Endothelial cell of umbilical vein (primary cell): ENCODE measurements at places on chromosomes 6 and 20. TPM values are rescaled to one million over a fixed set of nuclear protein-coding genes. Genes with fewer than 3 reads are reported as not detected.

The DEF6 gene
- polyA plus RNA-seq = 0.43 and 0.59 TPM in 2 replicates

The SYCP2L gene
- not detected in 2 replicates for polyA plus RNA-seq

The SEMG1 gene
- not detected in 2 replicates for polyA plus RNA-seq

The HCK gene
- not detected in 2 replicates for polyA plus RNA-seq

The SNRPB gene
- 340 and 357 TPM in 2 replicates for polyA plus RNA-seq

The ZNF334 gene
- polyA plus RNA-seq = 0.03 and 0.08 TPM in 2 replicates

The PIGU gene
- 81.8 and 82.2 TPM in 2 replicates for polyA plus RNA-seq

The SALL4 gene
- 0.67 and 1.3 TPM in 2 replicates for polyA plus RNA-seq

The SYNDIG1 gene
- not detected in 2 replicates for polyA plus RNA-seq

The VSX1 gene
- polyA plus RNA-seq = not detected in 2 replicates

DNA sequence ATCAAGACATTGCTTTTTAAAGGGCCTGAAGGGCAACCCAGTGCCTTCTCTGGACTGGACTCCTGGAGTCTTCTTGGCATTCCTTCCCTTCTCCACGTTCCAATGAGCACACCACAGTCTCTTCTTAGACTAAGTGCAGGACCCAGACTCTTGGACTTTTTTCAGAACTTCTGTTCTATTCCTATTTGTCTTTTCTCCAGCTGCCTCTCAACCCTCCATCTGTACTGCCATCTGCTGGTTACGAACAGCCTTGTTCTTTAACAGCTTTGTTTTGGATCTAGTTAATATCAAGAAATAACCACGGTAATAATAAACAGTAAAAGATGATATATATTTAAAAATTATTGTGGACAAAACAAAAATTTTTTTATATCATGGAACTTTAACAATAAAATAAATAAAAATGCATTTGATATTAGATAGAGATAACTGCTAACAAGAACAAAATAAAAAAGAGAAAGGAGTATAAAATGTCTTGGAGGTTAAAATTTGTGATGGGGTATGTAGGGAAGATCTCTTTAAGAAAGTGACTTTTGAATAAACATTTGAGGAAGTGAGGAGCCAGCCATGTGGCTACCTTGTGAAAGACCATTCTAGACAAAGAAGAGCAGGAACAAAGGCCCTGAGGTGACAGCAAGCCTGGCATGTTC lies 105.1 kb upstream of the HCRTR2 start:
- H3K27me3 ChIP-seq = no peaks in the 10 kb centered on the region
- H3K4me3 ChIP-seq = no peak overlapping the region
- H3K36me3 ChIP-seq = no peaks in the 10 kb centered on the region
- H3K27ac ChIP-seq = no peak overlapping the region

DNA sequence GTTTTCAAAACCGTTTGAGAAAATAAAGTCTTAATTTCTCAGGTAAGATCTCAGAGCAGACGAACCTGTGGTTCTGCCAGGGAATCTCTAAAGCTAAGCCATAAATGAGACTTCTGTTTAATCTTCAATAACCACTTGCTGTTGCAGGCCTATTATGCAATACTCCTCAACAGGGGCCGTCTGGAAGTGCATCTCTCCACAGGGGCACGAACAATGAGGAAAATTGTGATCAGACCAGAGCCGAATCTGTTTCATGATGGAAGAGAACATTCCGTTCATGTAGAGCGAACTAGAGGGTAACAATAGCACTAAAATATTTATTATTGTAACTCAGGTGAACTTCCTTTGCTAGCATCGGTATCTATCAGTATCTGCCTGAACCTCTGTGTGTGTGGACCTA lies 223.7 kb downstream of the ARHGAP18 start:
- peaks cover 23% of the 10 kb centered on the region for H3K4me1 ChIP-seq
- no peak overlapping the region for H3K27ac ChIP-seq
- no peaks in the 10 kb centered on the region for H3K36me3 ChIP-seq
- no peak for DNase-seq
- no peaks in the 10 kb centered on the region for H3K27me3 ChIP-seq

GRCh38 chr6:25519856-25520255 lies 132.2 kb upstream of the SCGN start:
- no peaks in the 10 kb centered on the region for H3K36me3 ChIP-seq
- no peak for DNase-seq
- no peaks in the 10 kb centered on the region for H3K27me3 ChIP-seq
- no peaks in the 10 kb centered on the region for H3K4me1 ChIP-seq
- no peak overlapping the region for H3K27ac ChIP-seq
- H3K4me3 ChIP-seq = no peak overlapping the region

DNA sequence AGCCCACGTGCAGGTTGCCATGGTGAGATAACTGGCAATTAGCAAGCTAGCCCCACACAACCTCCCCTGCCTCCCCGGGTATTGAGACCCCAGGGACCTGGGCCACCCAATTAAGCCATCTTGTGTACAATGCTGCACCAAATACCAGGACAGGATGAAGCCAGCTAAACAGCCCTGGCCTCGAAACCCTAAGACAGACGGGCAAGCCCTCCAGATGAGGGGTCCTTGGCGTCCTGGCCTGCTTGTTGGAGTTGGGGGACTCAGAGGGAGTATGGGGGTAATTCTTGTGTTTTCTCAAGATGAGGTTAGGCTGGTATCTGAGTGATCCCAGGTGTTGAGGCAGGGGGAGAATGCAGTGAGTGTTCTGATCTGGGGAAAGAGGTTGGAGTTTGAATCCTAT lies 8.8 kb upstream of the MAPRE1 start:
- no peaks in the 10 kb centered on the region for H3K27me3 ChIP-seq
- DNase-seq = no peak
- no peak overlapping the region for H3K27ac ChIP-seq
- H3K4me1 ChIP-seq = no peaks in the 10 kb centered on the region

DNA sequence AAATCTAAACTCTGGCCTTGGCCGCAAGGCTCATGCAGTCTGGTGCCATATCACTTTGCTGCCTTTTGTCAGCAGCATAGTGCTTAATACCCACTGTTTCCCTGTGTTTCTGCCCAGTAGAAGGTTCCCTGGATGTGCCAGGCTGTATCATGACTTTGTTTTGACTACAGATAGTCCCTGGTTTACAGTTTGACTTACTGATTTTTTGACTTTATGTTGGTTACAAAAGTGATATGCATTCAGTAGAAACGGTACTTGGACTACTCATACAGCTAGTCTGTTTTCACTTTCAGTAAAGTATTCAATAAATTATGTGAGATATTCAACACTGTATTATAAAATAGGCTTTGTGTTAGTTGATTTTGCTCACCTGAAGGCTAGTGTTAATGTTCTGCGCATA lies 19.0 kb downstream of the RALY start:
- peaks cover 3% of the 10 kb centered on the region for H3K4me1 ChIP-seq
- no peak for DNase-seq
- no peaks in the 10 kb centered on the region for H3K36me3 ChIP-seq
- no peak overlapping the region for H3K27ac ChIP-seq
- H3K4me3 ChIP-seq = no peak overlapping the region

- peaks cover 21% of the 10 kb centered on the region for H3K4me1 ChIP-seq
- no peaks in the 10 kb centered on the region for H3K27me3 ChIP-seq
- peak overlapping the region; percentile 74 for H3K27ac ChIP-seq
- H3K36me3 ChIP-seq = peaks cover 24% of the 10 kb centered on the region
- no peak overlapping the region for H3K4me3 ChIP-seq
Measured at GRCh38 chr6:157316871-157317814, 6.2 kb downstream of the TMEM242 start.

DNA sequence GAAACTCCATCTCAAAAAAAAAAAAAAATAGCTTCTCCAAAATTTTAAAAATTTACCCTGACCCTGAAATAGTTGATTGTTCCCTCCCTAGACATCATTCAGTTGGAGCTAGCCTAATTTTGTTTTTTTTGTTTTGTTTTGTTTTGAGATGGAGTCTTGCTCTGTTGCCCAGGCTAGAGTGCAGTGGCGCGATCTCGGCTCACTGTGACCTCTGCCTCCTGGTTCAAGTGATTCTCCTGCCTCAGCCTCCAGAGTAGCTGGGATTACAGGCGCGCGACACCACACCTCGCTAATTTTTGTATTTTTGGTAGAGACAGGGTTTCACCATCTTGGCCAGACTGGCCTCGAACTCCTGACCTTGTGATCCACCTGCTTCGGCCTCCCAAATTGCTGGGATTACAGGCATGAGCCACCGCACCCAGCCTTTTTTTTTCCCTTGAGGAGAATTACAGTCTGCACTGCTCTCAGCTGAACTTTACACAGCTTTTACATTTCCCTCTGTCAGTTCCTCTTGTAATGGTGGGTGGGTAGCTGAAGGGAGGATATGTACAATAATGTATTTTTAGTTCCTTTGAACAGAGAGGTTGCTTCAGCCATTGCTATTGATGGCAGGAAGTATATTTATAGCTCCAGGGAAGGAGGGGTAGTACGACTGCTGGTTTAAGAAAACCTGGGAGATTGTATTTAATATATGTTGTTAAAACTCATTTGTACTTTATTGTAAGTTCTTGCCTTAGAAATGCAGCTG lies 27.7 kb downstream of the PTPRA start:
- H3K36me3 ChIP-seq = no peaks in the 10 kb centered on the region
- H3K4me3 ChIP-seq = no peak overlapping the region
- no peak overlapping the region for H3K27ac ChIP-seq
- H3K27me3 ChIP-seq = no peaks in the 10 kb centered on the region

- H3K4me3 ChIP-seq = no peak overlapping the region
- H3K27me3 ChIP-seq = no peaks in the 10 kb centered on the region
- H3K27ac ChIP-seq = no peak overlapping the region
- H3K36me3 ChIP-seq = no peaks in the 10 kb centered on the region
Measured at GRCh38 chr6:163897669-163898068, 483.2 kb downstream of the QKI start.

- no peak overlapping the region for H3K4me3 ChIP-seq
- no peak overlapping the region for H3K27ac ChIP-seq
- H3K36me3 ChIP-seq = peaks cover 3% of the 10 kb centered on the region
- no peaks in the 10 kb centered on the region for H3K27me3 ChIP-seq
Measured at GRCh38 chr6:155129744-155130143, 134.1 kb upstream of the CLDN20 start.

GRCh38 chr6:22600059-22600458 lies 30.7 kb downstream of the HDGFL1 start:
- no peaks in the 10 kb centered on the region for H3K4me1 ChIP-seq
- no peaks in the 10 kb centered on the region for H3K36me3 ChIP-seq
- H3K4me3 ChIP-seq = no peak overlapping the region
- no peaks in the 10 kb centered on the region for H3K27me3 ChIP-seq

DNA sequence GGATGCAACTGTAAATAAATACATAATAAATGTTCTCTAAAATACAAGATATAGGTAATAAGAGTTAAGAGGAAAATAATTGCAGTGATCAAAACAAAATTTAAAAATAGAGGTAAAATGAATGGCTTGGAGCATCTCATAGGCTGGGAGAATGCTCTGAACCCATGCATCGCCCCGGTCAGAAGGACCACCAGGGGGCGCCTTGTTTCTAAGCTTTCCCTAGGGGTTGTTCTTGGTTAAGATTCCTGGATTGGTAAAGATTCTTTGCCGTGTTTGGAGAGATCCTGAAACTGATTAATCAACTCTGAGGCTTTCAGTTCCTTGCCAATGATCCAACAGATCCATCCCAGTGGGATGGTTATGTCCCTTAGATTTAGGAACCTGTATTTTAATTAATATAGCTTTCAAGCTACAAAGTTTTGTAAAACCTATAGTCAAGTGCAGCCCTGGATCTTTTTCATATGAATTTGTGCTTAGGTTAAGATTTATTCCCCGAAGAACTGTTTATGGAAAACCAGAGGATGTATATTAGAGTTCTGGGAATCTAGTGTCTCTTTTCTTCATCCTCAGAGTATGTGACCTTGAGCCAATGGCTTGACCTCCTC lies 45.3 kb upstream of the PRELID3B start:
- DNase-seq = peak; percentile 57
- no peaks in the 10 kb centered on the region for H3K4me1 ChIP-seq
- H3K27ac ChIP-seq = no peak overlapping the region
- H3K4me3 ChIP-seq = no peak overlapping the region

- DNase-seq = no peak
- no peaks in the 10 kb centered on the region for H3K27me3 ChIP-seq
- H3K36me3 ChIP-seq = no peaks in the 10 kb centered on the region
- H3K4me1 ChIP-seq = no peaks in the 10 kb centered on the region
- no peak overlapping the region for H3K27ac ChIP-seq
Measured at GRCh38 chr6:141464896-141465295, 667.8 kb upstream of the GJE1 start.
